Suprapubic skin (tissue), 4 donors: ENCODE measurements at places on chromosomes 4 and X. TPM values are rescaled to one million over a fixed set of nuclear protein-coding genes. Genes with fewer than 3 reads are reported as not detected.

DNA sequence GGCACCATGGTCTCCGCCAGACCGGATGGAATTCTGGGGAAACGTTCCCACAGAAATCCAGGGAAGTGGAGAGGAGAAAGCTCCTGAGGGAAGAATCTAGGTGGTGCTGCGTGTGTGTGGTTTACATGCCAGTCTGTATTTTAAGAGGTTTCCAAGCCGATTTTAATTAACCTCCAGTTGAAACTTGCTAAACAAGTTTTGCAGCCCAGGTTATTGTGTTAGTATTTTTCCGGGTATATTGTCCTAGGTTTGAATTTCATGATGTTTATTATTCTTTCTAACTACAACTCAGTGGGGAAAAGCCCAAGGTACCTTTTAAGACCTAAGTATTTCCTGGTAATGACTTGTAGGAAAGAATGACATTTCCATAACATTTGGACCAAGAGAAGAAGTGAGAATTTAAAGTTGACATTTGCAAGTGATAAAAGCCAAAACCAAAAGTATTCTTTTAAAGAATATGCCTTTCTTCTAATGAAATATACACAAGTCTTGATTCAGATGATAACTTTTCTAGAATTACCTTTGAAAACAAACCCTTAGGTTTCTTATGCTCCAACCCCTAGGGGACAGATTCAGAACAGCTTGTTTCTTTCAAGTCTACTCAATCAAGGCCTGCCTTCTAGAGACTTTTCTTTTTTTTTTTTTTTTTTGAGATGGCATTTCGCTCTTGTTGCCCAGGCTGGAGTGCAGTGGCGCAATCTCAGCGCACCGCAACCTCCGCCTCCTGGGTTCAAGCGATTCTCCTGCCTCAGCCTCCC lies 14.6 kb downstream of the SAT1 start:
- peak overlapping the region; percentile 12 for H3K27ac ChIP-seq
- H3K27me3 ChIP-seq = no peaks in the 10 kb centered on the region

DNA sequence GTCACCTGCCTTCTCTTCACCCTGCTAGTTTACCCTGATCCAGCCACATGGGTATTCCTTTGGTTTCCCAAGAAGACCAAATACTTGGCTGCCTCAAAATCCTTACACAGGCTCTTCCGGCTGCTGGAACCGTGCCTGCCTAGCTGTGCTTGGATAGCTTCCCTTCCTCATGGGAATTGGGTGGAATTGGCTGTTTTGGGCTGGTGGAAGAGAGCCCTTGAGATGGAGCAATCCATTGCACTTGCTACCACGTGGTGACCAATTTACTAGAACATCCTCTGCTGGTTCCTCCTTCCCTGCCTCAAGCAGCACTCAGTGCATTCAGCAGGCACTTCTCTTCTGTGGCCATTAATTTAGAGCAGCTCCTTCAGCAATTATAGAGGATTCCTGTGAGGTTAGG lies 119.3 kb upstream of the AP1S2 start:
- H3K4me1 ChIP-seq = no peaks in the 10 kb centered on the region
- no peaks in the 10 kb centered on the region for H3K36me3 ChIP-seq
- no peak overlapping the region for H3K4me3 ChIP-seq
- H3K27ac ChIP-seq = no peak overlapping the region

- no peaks in the 10 kb centered on the region for H3K4me1 ChIP-seq
- no peaks in the 10 kb centered on the region for H3K27me3 ChIP-seq
- no peak overlapping the region for H3K27ac ChIP-seq
- no peak for DNase-seq
Measured at GRCh38 chr4:69999420-69999819, 3.7 kb downstream of the STATH start.

- H3K27ac ChIP-seq = no peak overlapping the region
- no peaks in the 10 kb centered on the region for H3K4me1 ChIP-seq
- DNase-seq = no peak
- H3K36me3 ChIP-seq = no peaks in the 10 kb centered on the region
- no peak overlapping the region for H3K4me3 ChIP-seq
Measured at GRCh38 chrX:107565931-107566603, 62.2 kb upstream of the PRPS1 start.

DNA sequence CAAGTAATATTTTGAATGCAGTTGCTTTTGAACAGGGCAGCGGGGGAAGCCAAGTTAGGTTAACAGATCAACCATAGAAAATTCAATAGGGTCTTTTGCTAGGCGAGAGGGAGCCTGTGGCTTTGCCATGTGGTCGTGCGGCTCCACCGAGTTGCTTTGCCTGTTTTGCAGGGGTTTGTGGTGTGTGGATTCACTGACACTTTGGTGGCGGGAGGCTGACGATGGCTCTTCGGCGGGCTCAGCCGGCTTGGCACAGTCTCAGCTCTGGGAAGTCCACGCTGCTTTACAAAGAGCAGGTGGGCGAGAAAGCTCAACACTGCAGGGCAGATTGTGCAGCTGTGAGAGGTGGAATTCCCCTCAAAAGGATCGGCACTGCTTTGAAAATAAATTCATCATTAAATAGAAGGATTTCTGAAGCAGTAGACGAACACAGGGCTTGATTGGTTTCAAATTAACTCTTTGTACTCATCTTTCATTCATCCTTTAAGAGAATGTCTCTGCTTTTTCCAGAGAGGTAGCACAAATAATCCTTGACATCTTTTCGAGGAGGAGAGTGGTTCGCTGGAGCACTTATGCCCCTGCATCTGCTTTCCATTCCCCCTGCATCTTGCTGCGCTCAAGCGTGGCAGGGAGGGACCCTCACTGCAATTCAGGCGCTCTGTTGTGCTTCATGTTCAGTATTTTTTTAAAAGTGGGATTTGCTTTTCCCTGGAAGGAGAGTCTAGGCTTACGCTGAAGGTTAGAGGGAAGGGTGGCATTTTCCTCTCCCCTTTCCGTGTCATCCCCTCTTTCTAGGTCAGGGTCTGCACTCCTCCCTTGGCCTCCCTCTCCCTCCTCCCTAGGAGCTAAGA lies 201.8 kb upstream of the LEF1 start:
- H3K36me3 ChIP-seq = no peaks in the 10 kb centered on the region
- DNase-seq = no peak
- H3K27me3 ChIP-seq = peaks cover 21% of the 10 kb centered on the region
- no peak overlapping the region for H3K4me3 ChIP-seq

DNA sequence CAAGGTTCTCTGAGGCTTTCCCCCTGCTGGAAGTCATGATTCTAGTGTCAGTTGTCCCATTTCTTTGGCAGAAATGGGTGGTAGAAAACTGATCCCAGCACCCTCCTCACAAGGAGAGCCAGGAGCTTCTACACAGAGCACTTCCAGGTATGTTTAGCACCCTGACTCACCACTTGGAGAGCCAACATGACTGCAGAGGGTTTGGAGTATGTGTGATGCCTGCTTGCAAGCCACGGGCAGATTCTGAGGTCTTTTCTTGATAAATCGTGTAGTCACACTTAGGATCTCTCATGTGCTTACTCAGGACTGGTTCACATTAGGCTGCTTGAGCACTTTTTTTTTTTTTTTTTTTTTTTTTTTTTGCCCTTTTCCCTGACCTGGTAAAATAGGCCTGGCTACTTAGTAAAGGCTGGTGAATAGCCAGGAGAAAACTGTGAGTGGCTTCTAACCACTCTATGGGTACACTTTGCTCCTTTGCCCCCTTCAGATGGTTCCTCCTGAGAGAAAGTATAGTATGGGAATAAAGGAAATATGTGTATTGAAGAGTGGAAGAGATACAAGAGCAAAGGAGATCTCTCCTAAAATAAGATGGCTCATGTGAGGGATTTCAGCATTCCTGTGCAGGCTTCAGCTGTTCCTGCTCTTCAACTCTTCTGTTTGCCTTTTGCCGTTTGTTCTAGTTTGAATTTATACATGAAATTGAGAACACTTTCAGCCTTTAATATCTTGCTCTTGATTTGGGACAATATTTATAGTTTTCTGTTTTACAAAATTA lies 103.6 kb downstream of the EMCN start:
- no peaks in the 10 kb centered on the region for H3K4me1 ChIP-seq
- H3K36me3 ChIP-seq = no peaks in the 10 kb centered on the region
- no peak overlapping the region for H3K4me3 ChIP-seq
- no peak overlapping the region for H3K27ac ChIP-seq

DNA sequence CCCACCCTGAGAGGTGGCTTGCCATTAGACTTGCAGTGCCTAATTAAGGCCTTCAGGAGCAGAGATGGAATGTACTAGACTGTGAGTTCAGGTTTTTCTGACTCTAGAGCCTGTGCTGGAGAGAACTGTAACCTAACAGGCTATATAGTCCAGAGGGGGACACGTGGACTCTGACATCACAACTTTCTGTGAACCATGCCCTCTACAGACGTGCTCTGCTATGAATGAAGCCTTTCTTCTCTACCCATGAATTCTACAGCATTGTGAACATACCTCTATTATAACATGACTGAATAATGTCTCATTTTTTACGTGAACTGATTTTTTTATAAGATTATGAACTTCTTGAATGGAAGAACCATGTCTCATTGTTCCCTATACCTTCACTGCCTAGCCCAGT lies 68.8 kb downstream of the EVC2 start:
- H3K27ac ChIP-seq = no peak overlapping the region
- peaks cover 24% of the 10 kb centered on the region for H3K36me3 ChIP-seq
- no peak overlapping the region for H3K4me3 ChIP-seq
- no peak for DNase-seq
- H3K4me1 ChIP-seq = no peaks in the 10 kb centered on the region
- H3K27me3 ChIP-seq = no peaks in the 10 kb centered on the region

DNA sequence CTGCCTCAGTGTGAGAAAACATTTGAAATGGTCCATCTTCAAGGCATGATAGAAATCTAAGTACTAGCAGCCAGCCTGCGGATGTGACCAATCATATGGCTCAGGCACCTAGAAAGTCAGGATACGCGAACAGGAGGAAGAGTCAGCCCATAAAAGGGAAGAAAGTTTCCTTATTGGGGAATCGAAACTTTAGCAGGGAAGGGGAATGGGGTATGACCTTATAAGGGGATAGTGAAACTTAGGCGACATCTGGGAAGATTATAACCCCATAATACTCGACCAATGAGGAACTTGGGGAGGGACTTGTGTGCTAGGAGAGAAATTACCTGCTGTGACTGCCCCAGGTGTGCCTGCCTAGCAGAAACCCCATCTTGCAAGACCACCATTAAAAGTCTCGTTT lies 26.2 kb upstream of the PYURF start:
- H3K4me3 ChIP-seq = no peak overlapping the region
- no peak for DNase-seq
- no peak overlapping the region for H3K27ac ChIP-seq
- no peaks in the 10 kb centered on the region for H3K27me3 ChIP-seq

GRCh38 chrX:154529206-154529612 lies 13.2 kb upstream of the FAM3A start:
- H3K36me3 ChIP-seq = peaks cover 14% of the 10 kb centered on the region
- peaks cover 22% of the 10 kb centered on the region for H3K4me1 ChIP-seq
- no peak overlapping the region for H3K27ac ChIP-seq
- H3K4me3 ChIP-seq = no peak overlapping the region

GRCh38 chrX:109728173-109728535 lies 4.9 kb downstream of the ACSL4 start:
- H3K27ac ChIP-seq = no peak overlapping the region
- peak overlapping the region; percentile 7 for H3K4me3 ChIP-seq
- H3K36me3 ChIP-seq = no peaks in the 10 kb centered on the region
- no peaks in the 10 kb centered on the region for H3K4me1 ChIP-seq

DNA sequence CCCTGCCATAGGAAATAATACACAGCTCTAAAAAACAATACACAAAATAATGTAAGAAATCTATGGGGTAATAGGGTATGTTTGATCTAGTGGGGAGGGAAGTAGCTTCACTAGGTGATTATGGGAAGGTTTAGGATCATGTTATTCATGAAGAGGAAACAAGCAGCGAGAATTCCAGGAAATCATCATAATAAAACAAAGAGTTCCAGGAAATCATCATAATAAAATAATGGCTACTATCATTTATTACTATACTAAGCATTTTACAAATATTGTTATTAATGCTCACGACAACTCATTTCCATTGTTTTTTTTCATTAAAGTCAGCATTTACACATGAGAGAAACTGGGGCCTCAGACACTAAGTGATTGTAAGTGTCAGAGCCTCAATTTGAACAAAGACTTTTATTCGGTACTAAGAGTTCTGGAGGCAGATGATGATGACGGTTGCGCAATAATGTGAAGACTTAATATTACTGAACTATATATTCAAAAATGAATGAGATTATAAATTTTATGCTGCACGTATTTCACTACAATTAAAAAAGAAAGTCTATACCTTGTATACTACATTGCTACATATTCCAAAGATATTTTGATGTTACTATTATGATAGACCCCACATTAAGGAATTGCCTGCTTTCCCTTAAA lies 12.2 kb upstream of the CXCL8 start:
- no peaks in the 10 kb centered on the region for H3K27me3 ChIP-seq
- H3K4me3 ChIP-seq = no peak overlapping the region
- H3K4me1 ChIP-seq = peaks cover 11% of the 10 kb centered on the region
- no peaks in the 10 kb centered on the region for H3K36me3 ChIP-seq

DNA sequence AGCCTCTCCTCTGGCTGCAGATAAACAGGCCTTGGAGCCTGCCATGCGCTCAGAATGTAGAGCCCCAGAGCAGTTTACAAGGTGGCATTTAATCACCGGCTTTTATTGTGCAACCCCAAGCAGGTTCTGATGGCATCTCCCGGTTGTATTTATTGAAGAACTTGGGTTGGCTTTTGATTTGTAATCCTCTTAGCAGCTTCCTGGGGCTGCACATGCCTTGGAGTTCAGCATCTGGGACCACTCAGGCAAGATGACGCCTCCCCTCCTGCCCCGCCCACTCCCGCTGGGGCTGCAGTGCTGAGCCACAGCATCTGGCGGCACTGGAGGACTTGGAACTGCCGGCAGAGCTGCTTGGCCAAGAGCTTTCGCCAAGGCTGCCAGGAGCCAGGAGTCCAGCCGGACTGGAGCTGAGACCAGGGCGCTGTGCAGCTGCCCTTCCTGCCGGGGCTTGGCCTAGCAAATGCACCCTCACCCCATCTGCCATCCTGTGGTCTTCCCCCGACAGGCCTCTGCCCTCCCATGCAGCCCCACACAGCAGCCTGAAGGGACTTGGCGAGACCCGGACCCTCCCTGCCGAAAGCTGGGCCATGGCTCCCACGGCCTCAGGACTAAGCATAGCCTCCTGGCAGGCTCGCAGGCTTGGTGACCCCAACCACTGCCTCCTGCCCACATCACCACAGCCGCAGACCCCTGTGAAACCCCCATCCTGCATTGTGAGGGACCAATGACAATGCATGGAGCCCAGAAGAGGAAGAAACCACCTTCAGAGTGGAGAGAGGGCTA lies 5.4 kb downstream of the HTRA3 start:
- H3K27me3 ChIP-seq = peaks cover 12% of the 10 kb centered on the region
- no peaks in the 10 kb centered on the region for H3K36me3 ChIP-seq
- no peak overlapping the region for H3K27ac ChIP-seq
- no peak overlapping the region for H3K4me3 ChIP-seq
- DNase-seq = peak; percentile 94
- H3K4me1 ChIP-seq = peaks cover 55% of the 10 kb centered on the region

The TIMM8A gene
- 8.5 TPM for total RNA-seq

The ZCCHC13 gene
- total RNA-seq = not detected

The AMOT gene
- 20.4 TPM for total RNA-seq

The CDS1 gene
- 23.6 TPM for total RNA-seq

The ZAR1 gene
- not detected for total RNA-seq

The TMSB15A gene
- not detected for total RNA-seq

The SMR3A gene
- not detected for total RNA-seq

The FAM47A gene
- total RNA-seq = not detected

The SRPK3 gene
- total RNA-seq = 0.49 TPM
